NCI-H510A treated with DMSO at 0.1 percent for 48 hours (cell line): ENCODE measurements at places on chromosomes 12 and 14.

DNA sequence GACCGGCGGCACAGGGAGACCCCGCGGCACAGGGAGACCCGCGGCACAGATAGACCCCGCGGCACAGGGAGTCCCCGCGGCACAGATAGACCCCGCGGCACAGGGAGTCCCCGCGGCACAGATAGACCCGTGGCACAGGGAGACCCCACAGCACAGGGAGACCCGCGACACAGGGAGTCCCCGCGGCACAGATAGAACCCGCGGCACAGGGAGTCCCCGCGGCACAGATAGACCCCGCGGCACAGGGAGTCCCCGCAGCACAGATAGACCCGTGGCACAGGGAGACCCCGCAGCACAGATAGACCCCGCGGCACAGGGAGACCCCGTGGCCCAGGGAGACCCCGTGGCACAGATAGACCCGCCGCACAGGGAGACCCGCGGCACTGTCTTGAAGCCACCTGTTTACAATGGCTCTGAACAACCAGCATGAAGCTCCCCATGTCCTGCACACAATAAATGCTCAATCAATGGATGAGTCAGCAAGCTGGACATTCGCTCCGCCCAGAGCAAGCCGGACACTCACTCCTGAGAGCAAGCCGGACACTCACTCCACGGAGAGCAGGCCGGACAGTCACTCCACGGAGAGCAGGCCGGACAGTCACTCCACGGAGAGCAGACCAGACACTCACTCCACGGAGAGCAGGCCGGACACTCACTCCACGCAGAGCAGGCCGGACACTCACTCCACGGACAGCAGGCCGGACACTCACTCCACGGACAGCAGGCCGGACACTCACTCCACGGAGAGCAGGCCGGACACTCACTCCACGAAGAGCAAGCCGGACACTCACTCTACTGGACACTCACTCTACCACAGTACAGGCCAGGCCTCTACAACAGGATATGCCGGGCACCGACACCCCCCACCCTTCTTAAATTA, 121.9 kb downstream of the RFLNA start:
- DNase-seq = no peak

DNA sequence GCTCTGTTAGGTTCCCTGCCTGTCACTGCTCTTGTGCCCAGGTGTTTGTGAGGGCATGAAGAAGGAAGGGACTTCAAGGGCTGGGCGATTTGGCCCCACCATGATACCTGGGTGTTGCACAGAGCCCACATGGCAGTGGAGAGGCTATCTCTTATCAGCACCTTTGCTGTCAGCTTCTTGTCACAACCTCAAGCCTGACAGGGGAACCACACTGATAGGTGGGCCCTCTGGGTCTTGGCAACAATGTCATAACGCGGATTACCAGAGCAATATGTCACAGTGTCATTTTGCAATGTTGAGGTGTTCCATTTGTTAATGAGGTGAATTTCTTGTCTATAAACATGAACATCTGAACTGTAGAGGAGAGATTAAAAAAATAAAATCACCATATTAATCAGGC, 22.9 kb upstream of the CACNA1C start:
- DNase-seq = no peak

DNA sequence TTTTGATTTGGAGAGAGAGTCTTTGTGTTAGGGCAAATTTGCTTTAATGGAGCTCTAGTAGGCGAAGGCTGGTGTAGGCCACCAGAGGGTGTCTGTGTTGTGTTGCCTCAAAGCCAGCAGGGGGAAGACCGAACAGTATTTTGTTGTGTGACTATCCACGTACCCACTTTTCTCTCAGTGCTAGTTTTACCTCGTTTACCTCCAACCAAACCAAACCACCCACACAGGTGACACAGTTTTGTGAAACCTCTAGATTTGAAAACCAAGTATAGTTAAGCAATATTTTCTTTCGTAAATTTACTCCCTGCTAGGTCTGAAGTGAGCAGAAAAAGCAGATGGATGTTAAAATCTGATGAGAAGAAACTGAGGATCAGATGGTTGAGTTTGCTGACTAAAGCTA, 36.3 kb upstream of the NPFF start:
- peak; percentile 44 for DNase-seq

GRCh38 chr12:1474041-1474573, 120.3 kb downstream of the FBXL14 start:
- no peak for DNase-seq

GRCh38 chr12:38934078-38934584, 28.7 kb upstream of the CPNE8 start:
- DNase-seq = no peak

DNA sequence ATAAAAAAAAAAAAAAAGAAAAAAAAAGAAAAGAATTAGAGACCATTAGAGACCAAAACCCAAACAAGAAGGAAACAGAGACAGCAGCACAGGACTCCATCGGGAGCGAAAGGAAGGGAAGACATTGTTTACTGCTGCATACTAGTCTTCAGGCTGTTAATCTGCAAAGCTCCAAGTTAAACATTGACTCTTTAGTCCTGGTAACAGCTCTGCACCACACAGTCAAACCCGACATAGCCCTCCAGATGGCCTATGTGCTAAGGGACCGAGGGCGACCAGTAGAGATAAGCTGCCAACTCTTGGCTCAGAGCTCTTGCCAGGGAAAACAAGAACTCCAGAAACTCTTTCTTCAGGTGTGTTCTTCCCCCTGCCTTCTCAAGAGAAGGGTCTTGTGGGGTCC, 7.8 kb downstream of the P2RX4 start:
- no peak for DNase-seq

DNA sequence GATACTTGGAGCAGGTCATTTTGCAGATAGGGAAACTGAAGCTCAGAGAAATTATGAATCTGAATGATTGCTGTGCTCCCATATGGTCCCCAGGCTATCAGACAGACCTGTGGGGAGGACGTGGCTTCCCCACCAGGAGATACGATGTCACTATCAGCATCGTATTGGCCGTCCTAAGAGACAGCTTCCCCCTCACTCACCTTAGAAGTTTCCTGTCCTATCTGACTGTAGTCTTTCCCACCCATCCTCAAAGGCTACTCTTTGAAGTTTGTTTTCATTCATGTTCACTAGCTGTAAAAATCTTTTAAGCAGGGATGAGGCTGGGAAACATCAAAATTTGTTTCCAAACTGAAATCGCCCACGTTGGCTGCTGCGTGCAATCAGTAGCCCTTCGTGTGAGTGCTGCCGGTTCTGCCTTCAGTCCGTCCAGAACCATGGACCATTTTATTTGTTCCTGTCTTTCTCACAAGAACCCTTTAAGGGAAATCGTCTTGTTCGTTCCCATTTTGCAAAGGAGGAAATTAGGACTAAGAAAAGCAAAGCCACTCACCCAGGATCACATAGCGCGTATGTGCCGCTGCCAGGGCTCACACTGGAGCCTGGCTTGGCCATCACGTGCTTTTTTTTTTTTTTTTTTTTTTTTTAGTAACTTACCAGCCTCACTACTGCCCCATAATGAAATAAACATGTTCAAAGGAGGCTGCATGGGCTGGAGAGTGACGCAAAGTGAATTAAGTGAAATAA, 1.0 kb upstream of the KDM2B start:
- DNase-seq = peak; percentile 36

GRCh38 chr14:95413289-95414215, 93.8 kb upstream of the CLMN start:
- DNase-seq = no peak

DNA sequence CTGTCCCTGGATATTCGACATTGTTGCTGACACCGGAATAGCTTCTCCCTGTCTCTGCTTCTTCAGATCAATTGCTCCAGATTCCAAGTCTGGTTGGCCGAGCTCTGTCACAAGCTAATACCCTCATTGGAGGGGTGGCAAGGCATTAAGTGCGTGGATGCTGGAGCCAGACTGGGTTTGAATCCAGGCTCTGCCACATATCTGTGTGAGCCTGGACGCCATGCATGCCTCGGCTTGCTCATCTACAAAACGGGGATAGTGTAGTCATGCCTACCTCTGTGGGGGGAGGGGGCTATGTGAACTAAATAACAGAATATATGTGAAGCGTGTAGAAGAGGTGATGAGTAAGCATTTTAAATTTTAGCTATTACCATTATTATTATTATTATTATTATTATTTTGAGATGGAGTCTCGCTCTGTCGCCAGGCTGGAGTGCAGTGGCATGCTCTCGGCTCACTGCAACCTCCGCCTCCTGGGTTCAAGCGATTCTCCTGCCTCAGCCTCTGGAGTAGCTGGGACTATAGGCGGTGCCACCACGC, 97.3 kb downstream of the AACS start:
- no peak for DNase-seq

- DNase-seq = no peak
These were observed 209.4 kb upstream of the G2E3 start for GRCh38 chr14:30349520-30349919.

DNA sequence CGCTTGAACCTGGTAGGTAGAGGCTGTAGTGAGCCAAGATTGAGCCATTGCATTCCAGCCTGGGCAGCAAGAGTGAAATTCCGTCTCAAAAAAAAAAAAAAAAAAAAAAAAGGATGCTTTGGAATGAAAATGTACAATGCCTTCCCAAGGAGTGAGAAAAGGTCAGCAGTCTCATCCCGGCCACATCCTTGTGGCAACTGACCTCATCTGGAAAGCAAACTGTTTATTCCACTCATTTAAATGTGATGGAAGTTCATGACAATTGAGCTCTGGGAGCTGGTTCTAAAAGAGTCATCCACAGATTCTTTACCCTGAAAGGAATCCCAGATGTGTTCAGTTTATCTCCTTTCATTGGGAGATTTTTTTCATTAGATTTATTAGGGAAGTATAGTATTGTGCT, 19.4 kb upstream of the LIMA1 start:
- no peak for DNase-seq

GRCh38 chr14:64349741-64350490, 38.2 kb upstream of the MTHFD1 start:
- DNase-seq = no peak

GRCh38 chr12:115060477-115061168, 376.6 kb upstream of the TBX3 start:
- DNase-seq = peak; percentile 18

DNA sequence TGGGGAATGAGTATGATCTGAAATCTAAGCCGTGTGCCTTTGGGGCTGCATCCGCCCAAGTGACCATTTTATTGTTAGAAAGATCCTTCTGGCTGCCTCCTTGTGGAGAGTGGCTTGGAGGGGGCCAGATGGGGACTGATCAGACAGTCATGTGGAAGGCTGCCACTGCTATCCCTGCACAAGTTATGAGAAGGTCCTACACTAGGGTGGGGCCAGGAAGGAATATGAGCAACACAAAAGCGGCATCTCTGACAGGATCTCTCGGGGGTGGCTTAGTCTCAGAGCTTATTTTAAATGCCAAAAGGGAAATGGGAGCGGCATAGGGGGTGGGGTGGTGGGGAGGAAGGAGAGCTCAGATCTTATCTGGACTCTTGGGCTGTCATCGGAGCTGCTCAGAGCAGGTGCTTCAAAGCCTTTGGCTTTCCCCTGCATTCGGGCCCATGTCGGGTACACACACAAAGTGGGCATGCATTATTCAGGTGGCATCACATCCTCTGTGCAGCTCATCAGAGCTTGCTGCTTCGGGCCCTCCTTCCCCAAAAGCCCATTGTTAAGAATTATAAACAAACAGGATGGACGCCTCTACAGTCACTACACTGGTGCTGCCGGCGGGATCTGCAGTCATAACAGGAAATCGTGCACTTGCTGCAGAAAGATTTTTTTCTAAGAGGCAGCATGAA, 805.4 kb downstream of the VRK1 start:
- DNase-seq = no peak

GRCh38 chr12:124130691-124131591, 157.9 kb downstream of the ZNF664 start:
- peak; percentile 89 for DNase-seq

GRCh38 chr12:20572451-20572850, 122.7 kb upstream of the SLCO1C1 start:
- no peak for DNase-seq

DNA sequence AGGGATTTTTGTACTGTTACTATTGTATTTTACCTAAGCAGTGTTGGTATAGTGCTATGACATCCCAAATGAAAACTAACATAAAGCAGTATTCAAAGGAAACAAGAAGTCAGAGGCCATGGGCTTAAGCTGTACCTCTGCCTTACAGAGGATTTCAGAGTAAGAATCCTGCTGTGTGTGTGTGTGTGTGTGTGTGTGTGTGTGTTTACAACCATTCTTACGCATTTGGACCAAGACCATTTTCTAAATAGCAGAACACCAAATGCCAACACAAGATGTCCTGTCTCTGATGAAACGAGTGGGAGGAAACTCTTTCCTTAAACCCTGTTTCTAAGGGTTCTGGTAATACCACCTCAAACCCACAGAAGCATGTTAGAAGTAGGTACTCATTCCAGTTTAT, 64.4 kb downstream of the PPP1R36 start:
- DNase-seq = no peak
